ENCODE measurements at places on chromosomes 4 and X. TPM values are rescaled to one million over a fixed set of nuclear protein-coding genes. Genes with fewer than 3 reads are reported as not detected.

Gene NAT8L
- total RNA-seq, result not detected

Gene POU4F2
- not detected for total RNA-seq

GRCh38 chr4:144655491-144655890, 9.5 kb downstream of the HHIP start:
- DNase-seq, result no peak

GRCh38 chrX:87489071-87489470, 28.5 kb upstream of the KLHL4 start:
- DNase-seq, result no peak

DNA sequence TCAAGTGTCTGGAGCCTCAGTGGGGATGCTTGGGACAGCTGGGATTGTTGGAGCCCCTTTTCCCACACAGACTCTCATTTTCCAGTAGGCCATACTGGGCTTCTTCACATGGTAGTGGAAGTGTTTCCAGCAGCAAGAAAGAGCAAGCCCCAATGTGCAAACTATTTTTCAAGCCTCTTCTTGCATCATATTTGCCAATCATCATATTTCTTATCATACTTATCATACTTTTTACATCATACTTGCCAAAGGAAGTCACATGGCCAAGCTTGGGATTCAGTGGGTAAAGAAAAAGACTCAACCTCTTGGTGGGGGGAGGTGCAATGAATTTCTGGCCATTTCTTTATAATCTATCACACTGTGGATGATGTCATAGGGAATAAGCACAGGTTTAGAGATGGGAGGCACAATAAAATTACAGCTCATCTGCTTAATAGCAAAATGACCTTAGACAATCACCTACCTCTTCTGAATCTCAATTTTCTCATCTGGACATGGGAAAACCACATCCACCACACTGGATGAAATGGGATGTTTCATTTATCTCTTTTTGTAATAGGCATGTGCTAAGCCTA, 174.2 kb downstream of the MID1IP1 start:
- no peak for DNase-seq

DNA sequence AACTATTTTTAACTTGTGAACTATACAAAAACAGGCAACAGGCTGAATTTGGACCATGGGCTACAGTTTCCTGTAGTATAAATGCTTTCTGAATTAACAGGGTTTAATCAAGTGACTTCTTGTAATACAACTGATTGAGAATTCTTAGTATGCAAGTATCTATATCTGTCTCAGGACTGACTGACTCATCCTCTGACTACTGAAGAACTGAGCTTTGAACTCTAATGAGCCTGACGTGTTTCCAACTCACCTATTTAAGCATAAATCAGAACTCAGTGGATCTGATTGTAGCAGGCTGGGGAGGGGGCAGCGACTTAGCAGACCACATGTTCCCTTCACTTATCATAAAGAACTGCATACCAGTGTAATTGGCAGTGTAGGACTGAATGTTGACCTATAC, 7.8 kb downstream of the SPATA4 start:
- no peak for DNase-seq

Gene TMEM156
- total RNA-seq, result 9.6 TPM

Gene CFAP97
- 12.4 TPM for total RNA-seq

GRCh38 chrX:37349221-37350033, at the start of gene PRRG1:
Gene PRRG1 (plus strand): TSS chrX:37349364. CDS start chrX:37406250, 56,886 bp downstream.
- DNase-seq, result peak; percentile 27

Gene TMPRSS11A
- not detected for total RNA-seq

Gene SLC25A6
- total RNA-seq, result 312 TPM

- no peak for DNase-seq
Observed at GRCh38 chr4:16758255-16758654, 140.2 kb downstream of the LDB2 start.

DNA sequence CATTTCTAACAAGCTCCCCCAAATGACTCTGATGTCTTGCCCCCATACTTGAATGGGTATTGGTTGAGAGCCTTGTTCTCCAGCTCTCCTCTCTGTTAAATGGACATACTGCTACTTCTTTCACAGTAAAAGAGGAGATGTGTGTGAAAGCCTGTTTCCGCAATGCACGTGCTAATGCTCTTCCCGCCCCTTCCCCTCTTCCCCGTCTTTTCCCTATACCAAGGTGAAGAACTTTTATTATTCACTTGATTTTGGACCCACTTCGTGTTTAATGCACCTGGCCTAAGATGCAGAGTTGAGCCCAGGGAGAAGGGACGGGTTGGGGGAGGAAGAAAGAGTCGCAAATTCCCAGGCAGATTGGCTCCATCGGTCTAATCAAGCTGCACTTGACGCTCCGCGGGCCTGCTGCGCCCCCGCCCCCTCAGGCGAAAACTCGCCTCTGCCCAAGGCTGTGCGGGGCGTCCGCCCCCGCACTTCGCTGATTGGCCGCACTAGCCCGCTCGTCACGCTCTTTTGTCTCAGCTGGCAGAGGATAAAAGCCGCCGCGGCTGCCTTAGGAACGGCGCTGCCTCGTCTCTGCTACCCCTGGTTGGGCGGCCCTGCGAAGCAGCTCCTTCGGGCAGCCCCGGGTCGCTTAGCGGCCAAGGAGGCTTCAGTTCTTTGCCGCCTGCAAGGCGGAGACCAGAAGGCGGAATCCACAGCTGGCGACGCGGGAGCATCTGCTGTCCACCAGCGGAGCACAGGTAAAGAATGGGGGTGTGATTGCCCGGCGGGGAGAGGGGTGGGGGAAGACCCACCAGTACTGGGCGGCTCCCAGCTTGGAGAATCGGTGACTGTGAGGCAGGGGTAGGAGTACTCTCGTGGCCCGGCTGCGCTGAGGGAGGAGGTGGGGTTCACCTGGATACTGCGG, at the start of gene ZCCHC12:
TSS of gene ZCCHC12 (plus strand) at position 562 of the 910 bp plus-strand sequence. CDS start 1,421 bp downstream, outside the sequence.
- no peak for DNase-seq

DNA sequence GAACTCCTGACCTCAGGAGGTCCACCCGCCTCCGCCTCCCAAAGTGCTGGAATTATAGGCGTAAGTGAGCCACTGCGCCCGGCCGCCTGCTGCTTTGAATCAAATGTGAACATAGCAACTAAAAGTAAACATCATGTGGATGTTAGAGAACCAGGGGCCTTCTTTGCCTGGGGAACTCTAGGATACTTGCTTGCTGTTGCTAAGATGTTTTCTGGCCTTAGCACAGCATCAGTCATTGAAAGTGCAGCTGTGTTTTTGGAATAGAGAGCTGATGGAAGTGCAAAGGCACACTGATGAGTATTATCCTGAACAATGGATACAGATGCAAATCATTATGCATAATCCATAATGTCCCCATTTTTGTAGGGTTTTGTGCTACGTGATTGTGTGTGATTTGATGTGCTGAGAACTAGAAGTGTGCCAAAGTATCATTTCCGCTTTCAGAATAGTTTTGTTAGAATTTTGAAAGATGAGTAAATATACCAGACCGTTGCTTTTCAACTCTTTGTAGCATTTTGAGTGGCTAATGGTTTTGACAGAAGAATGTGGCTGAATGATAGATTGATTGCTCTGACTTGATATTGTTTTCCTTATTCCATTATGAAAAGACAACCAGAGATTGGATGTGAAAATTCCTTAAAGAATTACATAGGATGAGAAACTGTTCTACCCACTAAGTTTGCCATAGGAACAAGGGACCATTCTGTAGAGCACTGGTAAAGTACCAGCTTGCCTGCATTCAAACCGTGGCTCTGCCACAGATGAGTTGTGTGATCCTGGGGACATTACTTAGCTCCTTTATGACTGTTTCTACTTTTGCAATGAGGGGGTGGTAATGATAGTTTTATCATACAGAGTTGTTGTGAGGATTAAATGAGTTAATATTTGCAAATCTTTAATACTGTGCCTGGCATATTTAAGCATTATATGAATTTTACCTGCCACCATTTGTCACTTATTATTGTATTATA, 74.7 kb downstream of the REPS2 start:
- no peak for DNase-seq

Gene UTP14A
- 21.7 TPM for total RNA-seq

- DNase-seq, result no peak
Observed at GRCh38 chr4:100165809-100166208, 24.5 kb downstream of the DDIT4L start.

All from glomerular endothelial cell (primary cell).